ENCODE measurements at places on chromosomes 1 and 21.

GRCh38 chr1:182279724-182280503, 111.7 kb downstream of the GLUL start:
- DNase-seq, result no peak

GRCh38 chr1:201982082-201982622, 296 bp upstream of the RNPEP start:
- no peak for DNase-seq

- DNase-seq, result peak; percentile 17
These were observed 30.7 kb upstream of the CD34 start for GRCh38 chr1:207941665-207942064.

DNA sequence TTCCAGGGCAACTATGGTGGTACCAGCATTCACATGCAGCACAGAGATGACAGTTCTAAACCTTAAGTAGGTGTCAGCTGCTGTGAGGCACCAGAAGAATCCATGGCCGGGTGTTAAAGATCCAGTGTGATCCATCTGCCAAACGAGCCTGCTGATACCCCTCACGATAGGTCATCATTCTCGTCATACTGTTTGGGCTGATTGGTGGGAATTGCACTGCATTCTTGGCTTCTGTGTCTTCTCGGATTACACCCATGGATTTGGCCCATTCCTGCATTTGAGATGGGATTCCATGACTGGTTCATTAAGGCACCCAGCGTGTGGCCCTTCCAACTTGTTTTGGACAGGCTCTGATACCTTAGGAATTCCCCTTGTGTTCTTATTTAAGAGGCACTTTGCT, 55.2 kb downstream of the ST6GALNAC3 start:
- no peak for DNase-seq

GRCh38 chr1:42923367-42924081, 35.1 kb downstream of the SLC2A1 start:
- peak; percentile 45 for DNase-seq

DNA sequence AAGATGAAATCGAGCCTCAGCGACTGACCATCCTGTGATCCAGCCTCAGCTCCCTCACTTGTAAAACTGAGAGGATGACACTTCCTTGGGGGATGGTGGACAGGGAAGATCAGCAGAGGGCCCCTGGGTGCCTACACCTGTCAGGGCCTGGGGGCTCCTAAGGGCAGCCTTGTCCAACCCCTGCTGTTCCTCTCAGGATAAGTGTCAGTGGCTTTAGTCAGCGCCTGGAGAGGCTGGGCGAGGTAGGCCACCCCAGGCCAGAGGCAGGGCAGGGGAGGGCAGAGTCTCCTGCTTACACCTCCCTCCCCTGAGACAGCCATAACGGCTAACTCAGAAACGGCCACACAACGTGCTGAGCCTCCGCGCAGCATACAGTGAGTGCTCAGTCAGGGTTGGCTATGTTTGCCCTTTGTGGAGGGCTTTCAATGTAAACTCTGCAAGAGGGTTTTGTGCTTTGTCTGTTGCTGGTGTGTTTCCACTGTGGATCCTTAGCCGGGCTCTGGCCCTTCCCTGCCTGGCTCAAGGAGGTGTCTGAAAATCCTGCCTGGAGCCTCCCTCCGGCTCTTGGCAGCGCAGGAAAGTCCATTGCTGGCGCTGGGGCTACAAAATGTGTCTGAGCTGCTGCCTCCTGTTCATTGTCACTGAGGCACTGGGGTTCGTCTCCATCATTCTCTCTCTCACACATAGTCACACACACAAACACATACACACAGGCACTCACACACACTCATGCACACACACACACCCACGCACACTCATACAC, 588.4 kb downstream of the PTPRU start:
- DNase-seq, result no peak

- DNase-seq, result no peak
These were observed 11.0 kb upstream of the LDLRAD2 start for GRCh38 chr1:21801100-21801499.

DNA sequence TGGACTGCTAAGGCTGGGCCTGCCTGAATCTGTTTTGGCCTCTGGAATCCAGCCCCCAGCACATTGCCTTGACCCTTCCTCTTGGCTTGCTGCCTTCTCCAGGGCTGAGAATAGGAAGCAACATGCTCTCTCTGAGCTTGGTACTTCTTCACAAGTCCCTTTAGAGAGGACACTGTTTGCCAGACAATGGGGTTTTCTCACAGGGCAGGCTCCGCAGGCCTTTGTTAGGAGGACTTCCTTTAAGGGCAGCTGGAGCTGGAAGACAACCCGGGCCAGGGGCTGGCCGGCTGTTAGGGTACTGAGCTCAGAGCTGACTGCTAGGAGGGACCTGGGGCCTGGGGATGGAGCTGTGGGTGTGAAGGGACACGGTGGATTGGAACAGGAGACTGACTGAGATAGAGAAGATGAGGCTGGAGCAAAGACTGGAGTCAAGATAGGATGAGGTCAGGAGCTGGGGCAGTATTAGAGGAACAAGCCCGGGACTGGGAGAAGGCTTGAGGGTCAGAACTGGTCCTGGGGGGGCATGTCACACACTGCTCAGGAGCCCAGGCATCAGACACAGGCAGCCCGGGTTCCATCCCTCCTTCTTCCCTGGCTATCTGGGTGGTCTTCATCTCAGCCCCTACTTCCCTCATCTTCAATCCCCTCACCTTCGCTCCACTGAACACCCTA, 5.4 kb upstream of the ALPL start:
- DNase-seq, result no peak

DNA sequence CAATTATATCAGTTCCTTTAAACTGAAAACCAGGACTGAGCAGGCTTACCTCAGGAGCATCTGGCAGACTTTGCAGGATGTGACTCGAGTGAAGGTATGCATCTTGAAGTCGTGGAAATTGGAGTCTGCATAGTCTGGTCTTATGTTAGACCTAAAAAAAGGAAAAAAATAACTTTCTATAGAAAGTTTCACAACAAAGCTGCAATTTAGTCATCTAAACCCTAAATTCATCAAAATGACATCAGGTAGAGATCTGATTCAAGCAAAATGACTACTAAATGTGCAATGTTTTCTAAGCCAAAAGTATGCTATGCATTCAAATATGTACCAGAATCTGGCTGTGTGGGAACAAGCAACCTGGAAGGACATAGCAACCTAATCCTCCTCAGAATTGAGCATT, 260.1 kb downstream of the VAV3 start:
- no peak for DNase-seq

DNA sequence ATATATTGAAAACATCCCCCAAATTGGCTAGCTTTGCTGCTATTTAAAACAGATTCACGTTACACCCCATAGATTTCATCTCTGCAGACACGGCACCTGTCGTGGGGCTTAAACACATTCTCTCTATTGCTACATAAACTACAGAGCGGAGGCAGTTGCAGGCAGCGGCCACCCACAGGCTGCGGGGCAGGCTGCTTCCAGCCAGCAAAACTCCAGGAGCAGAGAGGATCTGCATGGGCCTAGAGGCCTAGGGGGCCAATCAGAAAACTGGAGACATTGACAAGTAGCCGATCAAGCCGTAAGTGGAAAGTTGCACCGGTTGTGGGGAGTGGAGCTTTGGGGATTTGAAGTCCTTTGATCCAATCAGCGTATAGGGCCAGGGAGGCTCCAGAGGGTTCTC, 129.0 kb upstream of the KLHDC7A start:
- no peak for DNase-seq

DNA sequence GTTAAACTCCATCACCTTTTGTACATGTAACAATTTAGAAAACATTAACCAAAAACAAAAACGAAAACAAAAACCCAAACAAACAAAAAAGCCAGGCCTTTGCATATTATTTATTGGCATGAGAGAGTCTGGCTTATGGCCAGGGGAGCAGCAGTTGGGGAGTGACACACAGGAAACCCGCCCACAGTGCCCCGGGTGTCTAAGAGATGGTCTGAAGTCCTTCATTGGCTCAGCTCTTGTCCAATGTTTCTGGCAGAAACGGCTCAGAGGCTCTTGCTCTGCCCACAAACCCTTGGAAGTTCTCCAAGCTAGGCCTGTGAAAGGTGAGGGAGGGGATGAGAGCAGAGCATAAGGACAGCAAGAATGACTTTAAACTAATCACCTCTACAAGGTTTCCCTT, 131.5 kb downstream of the CNIH3 start:
- DNase-seq, result no peak

DNA sequence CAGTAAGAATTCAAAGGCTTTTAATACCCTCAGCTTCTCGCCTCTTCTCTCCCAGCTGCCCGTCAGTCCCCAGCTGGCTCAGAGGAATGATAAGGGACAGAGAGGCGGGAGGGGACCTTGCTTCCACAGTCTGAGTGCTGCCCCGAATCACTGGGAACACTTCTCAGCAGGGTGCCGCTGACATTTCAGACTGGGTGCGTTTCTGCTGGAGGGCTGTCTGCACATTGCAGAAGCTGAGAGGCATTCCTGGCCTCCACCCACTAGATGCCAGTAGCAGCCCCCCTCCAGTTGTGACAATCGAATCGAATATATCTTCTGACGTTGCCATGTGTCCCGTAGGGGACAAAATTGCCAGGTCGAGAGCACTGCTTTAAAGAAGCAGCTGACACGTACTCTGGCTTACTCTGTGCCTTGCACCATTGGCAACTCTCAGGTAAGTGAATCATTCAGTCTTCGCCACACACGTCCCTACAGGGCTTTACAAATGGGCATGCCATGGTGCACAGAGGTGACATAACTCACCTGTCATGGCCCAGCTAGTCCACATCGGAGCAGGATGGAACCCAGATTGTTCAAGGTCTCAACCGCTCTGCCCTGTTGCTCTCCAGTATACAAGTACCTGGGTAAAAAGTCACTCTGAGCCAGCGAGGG, 23.9 kb downstream of the CTNNBIP1 start:
- DNase-seq, result no peak

DNA sequence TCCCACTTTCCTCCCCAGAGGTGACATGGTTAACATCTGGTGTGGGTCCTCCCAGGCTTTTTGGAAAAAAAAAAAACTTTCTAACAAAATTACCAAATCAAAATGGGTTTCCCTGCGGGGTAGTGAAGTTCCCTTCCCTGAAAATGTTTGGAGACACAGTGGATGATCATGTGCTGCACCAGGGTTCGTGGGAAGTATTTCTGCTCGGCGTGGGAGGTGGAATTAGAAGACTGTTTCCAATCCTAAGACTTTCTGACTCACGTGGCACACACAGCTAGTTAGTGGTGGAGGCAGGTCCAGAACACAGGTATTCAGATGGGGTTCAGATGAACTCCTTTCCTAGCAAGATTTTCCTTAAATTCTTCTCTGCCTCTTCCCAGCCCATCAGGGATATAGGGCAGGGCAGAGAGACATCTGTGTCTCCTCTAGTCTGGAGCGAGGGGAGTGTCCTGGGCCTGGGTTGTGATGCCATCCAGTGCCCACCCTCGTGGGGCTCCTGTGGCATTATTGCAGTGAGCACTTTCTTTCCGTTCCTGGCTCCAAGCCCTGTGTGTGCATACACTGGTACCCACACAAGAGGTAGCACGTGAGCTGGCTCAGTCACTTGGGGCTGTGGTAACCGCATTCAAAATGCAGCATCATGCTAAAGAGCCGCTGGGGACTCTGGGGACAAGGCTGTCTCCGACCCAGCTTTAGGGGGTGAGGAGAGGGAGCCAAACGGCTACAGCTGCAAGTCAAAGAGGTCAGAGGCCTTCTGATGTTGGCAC, 27.5 kb downstream of the KCNC4 start:
- no peak for DNase-seq

DNA sequence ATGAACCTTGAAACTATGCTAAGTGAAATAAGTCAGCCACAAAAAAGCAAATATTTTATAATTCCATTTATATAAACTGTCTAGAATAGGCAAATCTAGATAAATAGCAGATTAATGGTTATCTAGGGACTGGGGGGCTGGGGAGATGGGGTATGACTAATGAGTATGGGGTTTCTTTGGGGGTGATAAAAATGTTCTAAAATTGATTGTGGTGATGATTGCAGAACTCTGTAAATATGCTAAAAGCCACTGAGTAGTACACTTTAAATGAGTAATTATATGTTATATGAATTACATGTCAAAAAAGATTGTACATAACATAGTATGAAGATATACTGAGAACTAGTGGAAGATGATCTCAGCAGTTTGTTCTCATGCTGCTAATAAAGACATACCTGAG, 675.0 kb downstream of the KIF26B start:
- DNase-seq, result no peak

DNA sequence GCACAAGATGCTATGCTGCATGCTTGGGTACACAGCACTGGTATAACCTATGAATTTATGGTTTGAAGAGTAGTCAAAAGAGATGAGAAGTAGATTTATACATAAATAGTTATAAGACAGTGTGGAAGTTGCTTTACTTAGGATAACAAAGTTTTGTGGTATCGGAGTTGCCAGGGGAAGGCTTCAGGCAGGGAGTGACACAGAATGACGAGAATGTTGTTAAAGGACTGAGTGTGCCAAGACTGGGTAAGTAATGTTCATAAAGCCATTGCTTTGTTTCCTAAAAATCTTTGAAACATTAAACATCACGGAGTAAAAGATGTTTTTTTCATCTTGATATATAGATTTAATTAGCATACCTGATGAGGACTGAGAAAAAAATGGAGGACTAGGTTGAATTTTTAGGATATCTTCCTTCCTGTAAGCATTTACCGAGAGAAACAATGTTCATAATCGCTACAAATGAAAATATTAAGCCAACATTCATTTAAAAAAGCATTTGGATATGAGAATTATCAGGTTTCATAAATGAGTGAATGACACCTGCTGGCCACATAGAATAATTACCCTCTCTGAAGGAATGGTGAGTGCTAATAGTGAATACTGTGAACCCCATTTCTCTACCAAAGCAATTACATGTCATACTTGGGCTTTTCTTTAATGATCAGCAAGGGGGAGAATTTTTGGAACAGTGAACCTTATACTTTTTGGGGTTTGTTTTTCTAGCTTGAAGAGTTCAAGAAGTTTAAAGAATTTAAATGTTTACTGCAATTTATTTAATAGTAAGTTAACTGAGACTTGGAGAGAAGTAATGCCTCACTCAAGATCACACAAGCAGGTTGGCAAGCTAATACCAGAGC, 28.4 kb downstream of the EXTL2 start:
- no peak for DNase-seq

GRCh38 chr1:222785529-222785928, 29.3 kb upstream of the DISP1 start:
- no peak for DNase-seq

- DNase-seq, result no peak
These were observed 191.9 kb upstream of the DMRTA2 start for GRCh38 chr1:50615036-50615750.

- no peak for DNase-seq
These were observed 66.7 kb downstream of the XCL1 start for GRCh38 chr1:168643152-168643551.

DNA sequence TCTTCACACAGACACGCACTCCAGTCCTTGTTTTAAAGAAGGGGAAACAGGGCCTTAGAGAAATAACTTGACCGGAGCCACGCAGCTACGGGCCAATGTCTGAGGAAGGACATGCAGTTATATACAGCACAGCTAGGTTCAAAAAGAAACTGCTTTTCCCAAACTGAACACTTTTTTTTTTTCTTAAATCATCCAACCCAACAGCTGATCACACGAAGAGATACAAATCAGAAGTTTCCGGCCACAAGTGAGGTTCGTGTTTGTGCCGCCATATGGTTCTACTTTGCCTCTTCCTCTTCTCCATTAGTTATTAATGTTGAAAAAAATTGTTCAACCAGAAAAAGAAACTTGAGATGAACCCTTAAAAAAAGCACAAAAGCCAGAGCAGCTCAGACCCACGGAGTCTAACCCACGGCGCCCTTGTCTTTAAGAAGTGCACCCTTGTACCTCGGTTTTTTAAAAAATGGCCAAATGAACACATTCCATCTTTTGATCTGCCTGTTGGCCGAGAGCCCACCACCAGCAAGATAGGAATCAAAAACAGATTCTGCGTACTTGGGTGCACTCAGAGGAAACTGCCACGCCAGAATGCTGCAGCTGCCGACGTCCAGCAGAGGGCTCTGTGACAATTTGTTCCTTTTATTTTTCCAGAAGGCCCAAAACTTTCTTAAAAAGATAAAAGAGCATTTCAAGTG, 78.9 kb downstream of the SLC66A1 start:
- no peak for DNase-seq

Measured in NCI-H2081 (cell line).